Cortex of kidney (tissue), 1 donor: ENCODE measurements at places on chromosomes 2 and 18.

GRCh38 chr2:201471732-201472393 is 20.3 kb downstream of the STRADB start:
- no peak for DNase-seq

- DNase-seq, result no peak
Measured at GRCh38 chr2:31764169-31764568, 183.4 kb upstream of the SRD5A2 start.

DNA sequence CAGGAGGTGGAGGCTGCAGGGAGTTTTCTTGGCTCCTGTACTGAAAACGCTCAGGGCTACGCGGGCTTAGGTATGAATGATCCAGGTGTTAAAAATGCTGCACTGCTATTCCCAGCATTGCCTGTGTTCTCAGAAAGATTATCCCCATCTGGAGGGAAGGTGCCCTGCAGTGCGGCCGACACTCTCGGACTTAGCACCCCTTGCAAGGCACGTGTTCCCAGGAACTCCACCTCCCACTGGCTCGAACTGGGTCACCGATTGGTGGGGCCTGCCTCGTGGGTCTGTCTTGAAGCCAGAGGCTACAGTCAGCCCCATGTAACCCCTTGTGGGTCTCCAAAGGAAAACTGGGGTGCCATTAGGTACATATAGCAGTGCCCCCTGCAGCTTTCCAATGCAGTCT is 25.7 kb downstream of the ANO7 start:
- no peak for DNase-seq

- no peak for DNase-seq
Measured at GRCh38 chr2:71888751-71889445, 258.8 kb downstream of the CYP26B1 start.

- no peak for DNase-seq
Measured at GRCh38 chr2:42430188-42430587, 63.6 kb downstream of the KCNG3 start.

- DNase-seq, result no peak
Measured at GRCh38 chr2:222504719-222505118, 80.4 kb downstream of the SGPP2 start.

- DNase-seq, result no peak
Measured at GRCh38 chr2:60708630-60709320, 47.3 kb upstream of the PAPOLG start.

DNA sequence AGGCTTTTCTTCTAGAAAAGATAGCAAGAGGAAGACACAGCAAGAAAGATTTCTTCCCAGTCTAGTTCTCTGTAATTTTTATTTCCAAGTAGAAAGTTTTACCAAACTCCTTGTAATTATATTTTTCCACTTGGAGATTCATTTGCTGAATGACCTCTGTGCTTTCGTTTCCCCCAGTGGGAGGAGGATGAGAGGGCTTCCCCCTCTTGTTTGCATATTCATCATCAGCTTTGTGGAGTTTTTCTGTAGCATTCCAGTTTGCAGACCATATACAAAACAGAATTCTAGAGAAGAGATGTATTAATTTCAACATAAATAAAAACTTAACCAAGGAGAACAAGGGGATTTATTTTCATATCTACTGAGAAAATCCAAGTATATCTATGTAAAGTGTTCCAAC is 51.3 kb downstream of the RMDN2 start:
- DNase-seq, result no peak

DNA sequence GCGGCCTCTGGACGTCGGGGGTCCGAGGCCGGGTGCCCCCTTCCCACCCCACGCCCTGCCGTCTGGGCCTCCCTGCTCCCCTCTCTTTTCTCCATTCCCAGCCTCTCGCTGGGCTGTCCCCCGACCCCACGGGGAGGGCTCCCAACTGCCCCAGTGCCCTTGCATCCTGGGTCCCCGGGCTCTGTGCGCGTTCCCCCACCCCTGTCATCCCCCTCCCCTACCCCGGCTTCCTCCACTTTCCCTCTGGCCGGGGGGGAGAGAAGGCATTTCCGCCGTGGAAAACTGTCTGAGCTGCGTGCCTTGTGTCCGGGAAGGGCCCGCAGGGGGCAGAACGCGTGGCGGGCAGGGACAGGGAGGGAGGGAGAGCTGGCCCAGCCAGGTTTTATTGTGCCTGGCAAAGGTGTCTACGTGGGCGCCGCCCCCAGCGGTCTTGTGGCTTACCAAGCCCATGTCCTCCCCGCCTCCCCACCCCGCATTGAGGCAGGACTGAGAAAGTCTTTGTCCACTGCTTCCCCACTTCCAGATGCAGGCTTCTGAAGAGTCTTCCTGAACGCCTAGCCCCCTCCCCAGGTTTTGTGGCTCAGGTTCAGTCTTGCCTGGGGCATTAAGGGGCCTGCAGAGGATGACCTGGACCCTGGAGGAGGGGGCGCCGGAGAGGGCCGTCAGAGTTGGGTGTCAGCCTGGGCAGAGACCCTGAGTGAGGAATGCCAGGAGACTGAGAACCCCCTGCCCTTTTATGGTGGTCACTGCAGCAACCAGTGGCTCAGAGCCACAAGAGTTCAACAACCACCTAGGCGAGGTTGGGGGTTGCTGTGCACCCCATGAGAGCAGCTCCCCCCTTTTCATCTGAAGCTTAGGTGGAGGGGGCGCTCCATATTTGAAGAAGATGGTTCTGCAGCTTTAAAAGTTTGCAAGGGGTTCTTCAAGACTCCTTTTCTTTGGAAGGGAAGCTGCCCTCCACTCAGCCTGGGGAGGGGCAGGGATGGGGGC is 1.3 kb downstream of the ITM2C start:
- DNase-seq, result no peak

- DNase-seq, result no peak
Measured at GRCh38 chr2:85741833-85742455, 11.8 kb upstream of the ATOH8 start.

- no peak for DNase-seq
Measured at GRCh38 chr2:137157851-137158250, 392.5 kb downstream of the THSD7B start.

GRCh38 chr2:159908623-159909022 is 110.6 kb upstream of the CD302 start:
- DNase-seq, result no peak

GRCh38 chr2:43013821-43014345 is 212.5 kb downstream of the ZFP36L2 start:
- DNase-seq, result no peak

DNA sequence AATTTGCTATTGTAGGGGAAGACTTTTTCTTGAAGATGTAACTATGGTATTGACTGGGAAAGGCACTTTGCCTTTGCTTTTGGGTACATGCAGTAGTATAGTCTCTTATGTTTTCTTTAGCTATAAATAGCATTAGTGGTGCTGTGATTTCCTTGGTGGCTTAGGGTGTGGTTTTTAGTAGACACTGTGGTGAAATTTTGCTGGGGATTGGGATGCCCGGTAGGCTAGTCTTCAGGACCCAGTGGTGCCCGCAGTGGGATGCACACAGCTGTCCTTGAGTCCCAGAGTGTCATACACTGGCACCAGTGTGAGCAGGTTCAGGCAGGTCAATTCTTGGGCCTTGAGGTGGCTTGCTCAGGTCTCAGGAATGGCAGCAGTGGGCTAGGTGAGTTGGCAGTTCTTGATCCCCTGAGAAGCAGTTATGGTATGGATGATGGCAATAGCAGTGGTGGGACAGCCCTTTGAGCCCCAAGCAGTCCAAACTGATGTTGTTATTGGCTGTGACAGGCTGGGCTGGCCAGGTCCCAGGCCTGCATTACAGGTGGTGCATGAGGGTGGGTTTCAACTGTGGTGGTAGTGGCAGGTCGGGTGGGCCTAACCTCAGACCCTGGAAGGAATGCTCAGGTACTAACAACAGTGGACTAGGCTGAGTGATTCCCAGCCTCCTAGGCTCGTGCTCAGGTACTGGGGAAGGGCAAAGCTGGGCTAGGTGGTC is 124.3 kb downstream of the XRCC5 start:
- DNase-seq, result no peak

- DNase-seq, result no peak
Measured at GRCh38 chr18:31450409-31450808, 2.9 kb downstream of the DSG3 start.

DNA sequence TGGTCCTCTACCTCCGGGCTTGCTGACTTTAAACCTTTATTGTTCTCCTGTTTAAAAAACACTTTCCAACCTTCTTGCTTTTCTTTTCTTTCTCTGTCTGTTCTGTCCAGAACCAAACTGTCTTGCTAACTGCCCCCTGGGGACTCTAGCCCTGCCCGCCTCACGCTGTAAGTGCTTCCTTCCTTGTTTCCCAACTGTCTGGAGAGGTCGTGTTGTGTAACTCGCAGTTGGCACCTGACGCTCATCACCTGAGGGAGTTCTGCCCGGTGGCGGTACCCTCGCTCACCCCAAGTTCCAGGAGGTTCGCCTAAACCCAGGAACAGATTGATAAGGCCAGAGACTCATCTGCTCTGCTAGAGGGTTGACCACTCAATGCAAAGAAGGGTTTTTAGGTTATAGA is 123.4 kb downstream of the MTCL1 start:
- DNase-seq, result no peak

- no peak for DNase-seq
Measured at GRCh38 chr18:8019600-8019999, 452.5 kb downstream of the PTPRM start.

- DNase-seq, result no peak
Measured at GRCh38 chr2:218811382-218811781, 20.2 kb downstream of the PRKAG3 start.

DNA sequence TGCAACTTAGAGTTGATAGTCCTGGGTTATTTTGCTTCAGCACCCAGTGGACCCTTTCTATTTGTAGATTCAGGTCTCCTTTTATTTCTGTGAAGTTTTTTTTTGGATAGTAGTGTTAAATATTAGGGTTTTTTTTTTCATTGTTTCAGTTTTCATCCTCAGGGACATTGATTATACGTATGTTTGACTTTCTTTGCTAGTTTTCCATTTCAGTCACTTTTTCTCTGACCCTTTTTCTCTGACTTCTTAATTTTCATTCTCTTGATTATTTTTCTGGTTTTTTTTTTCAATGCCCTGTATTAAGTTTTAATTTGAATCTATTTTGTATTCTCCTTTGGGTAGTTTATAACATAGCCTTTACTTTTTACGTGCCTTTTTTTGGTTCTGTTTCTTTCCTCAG is 79.4 kb downstream of the AGPS start:
- DNase-seq, result no peak

- DNase-seq, result no peak
Measured at GRCh38 chr2:587087-587960, 89.9 kb downstream of the TMEM18 start.

- DNase-seq, result no peak
Measured at GRCh38 chr2:235900631-235901030, 267.6 kb downstream of the GBX2 start.

GRCh38 chr2:79717364-79718007 is 204.6 kb downstream of the CTNNA2 start:
- no peak for DNase-seq

DNA sequence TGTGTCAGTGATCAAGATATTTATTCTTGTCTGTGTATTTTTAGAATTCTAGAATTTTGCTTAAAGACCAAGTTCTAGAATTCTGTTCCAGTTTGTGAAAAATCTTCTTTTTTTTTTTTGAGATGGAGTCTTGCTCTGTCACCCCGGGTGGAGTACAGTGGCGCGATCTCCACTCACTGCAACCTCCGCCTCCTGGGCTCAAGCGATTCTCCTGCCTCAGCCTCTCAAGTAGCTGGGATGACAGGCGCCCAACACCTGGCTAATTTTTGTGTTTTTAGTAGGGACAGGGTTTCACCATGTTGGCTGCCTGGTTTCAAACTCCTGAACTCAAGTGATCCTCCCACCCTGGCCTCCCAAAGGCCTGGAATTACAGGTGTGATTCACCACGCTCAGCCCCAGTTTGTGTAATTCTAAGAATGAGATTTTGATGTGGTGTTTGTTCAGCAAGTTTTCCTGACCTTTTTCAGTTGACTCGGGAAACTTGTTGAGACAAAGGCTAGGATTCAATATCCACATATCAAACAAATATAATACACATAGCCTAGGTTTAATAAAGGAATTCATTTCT is 3.6 kb downstream of the EIF5B start:
- DNase-seq, result no peak

GRCh38 chr18:27595113-27595838 is 410.2 kb upstream of the CHST9 start:
- no peak for DNase-seq
